ENCODE measurements at places on chromosomes 3 and 15.

- H3K27ac ChIP-seq: peak overlapping the region; percentile 32
These were observed 10.9 kb upstream of the CHAC1 start for GRCh38 chr15:40942337-40942854.

DNA sequence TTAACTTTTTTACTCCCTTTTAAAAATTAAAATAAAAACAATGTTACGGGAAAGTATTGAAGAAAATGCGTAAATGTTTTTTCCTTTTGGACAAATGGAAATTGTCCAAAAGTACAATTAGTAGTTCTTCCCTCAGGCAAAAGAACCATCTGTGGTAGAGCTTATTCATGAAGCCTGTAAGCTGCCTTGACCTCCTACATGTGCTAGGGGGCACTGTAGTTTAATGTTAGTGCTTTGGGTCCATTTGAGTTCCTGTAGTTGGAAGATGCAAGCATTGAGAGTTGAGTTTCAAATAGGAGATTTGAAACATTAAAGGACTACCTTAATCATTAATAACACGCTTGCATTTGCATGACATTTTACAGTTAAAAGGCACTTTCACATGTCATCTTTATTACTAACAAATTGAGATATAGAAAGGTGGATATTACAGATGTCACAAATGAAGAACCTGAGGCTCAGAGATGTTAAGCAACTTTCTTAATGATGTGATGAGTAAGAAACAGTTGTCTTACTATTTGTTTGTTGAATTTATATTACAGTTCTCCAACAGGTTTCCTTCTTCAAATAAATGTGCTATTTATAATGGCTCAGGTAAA is 1.8 kb upstream of the ZNF385D start:
- H3K4me3 ChIP-seq: no peak overlapping the region
- no peaks in the 10 kb centered on the region for H3K27me3 ChIP-seq
- H3K4me1 ChIP-seq: no peaks in the 10 kb centered on the region
- DNase-seq: no peak
- no peaks in the 10 kb centered on the region for H3K36me3 ChIP-seq
- no peak overlapping the region for H3K27ac ChIP-seq

DNA sequence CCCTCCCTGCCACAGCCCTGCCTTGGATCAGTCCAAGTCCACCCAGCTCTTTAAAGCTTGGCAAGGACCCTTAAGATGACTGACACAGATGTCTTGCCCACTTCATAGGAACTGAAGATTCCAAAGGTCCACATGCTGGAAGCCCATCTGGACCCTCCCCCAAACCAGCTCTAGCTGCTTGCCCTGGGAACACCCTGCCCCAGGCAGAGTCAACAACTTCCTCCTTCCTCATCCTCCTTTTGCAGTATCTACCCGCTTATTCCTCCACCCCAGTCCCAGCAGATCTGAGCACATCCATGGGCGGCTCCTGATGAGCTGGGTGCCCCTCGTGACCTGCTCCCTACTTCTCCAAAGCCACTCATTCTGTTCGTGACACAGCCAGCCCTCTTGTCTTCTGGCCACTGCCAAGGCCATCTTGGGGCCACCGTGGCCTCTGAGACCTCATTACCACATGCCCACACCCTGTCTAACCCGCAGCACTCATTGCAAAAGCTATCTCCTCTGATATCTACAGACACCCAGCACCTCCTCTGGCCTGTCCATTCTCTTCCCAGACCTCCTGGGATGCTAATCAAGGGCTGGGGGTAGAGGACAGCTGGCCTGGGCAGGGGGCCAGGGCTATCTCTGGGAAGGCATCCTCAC is 2.0 kb upstream of the PFKFB4 start:
- H3K27ac ChIP-seq: no peak overlapping the region
- H3K4me3 ChIP-seq: no peak overlapping the region
- peaks cover 12% of the 10 kb centered on the region for H3K4me1 ChIP-seq
- H3K36me3 ChIP-seq: no peaks in the 10 kb centered on the region
- no peaks in the 10 kb centered on the region for H3K27me3 ChIP-seq
- DNase-seq: no peak

DNA sequence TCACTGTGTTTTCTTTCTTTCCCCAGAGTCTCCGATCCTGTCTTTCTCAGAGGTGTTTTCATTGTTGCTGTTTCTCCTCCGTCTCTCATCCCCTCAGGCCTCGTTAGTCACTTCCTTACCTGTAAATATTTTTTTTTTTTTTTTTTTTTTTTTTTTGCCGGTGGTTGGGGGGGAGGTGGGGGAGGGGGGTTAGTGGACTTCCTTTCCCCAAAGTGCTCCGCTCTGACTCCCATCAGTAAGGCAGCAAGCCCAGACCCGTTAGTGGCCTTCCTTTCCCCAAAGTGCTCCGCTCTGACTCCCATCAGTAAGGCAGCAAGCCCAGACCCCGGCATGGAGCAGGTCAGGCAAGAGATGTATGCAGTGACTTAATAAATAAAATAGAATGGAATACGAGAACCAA is 97.1 kb upstream of the TNFAIP8L3 start:
- peaks cover 8% of the 10 kb centered on the region for H3K27me3 ChIP-seq
- no peaks in the 10 kb centered on the region for H3K4me1 ChIP-seq
- H3K27ac ChIP-seq: no peak overlapping the region
- H3K4me3 ChIP-seq: no peak overlapping the region
- no peak for DNase-seq
- no peaks in the 10 kb centered on the region for H3K36me3 ChIP-seq

GRCh38 chr3:169250000-169250399 is 413.5 kb downstream of the MECOM start:
- H3K27me3 ChIP-seq: no peaks in the 10 kb centered on the region
- no peak overlapping the region for H3K27ac ChIP-seq
- no peaks in the 10 kb centered on the region for H3K36me3 ChIP-seq
- no peak overlapping the region for H3K4me3 ChIP-seq

GRCh38 chr3:123444744-123445143 is 4.1 kb downstream of the ADCY5 start:
- peaks cover 33% of the 10 kb centered on the region for H3K27me3 ChIP-seq
- no peak for DNase-seq
- H3K27ac ChIP-seq: no peak overlapping the region
- no peak overlapping the region for H3K4me3 ChIP-seq
- no peaks in the 10 kb centered on the region for H3K4me1 ChIP-seq
- no peaks in the 10 kb centered on the region for H3K36me3 ChIP-seq

DNA sequence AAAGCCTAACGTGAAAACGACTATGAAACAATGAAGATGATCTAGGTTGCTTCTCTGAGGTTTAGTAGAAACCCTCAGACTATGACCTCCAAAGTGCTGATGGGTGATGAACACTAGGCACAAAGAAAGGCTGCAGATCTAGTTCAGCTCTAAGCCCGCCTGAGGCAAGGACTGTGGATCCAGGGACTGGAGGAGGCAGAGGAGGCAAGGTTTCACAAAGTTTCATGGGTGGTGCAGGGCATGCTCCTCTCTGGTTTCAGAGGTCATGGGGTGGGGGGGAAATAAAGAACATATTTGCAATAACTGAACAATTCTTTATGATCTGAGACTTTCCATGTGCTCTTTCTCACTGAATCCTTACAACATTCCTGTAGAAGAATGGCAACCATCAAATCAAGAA is 679.2 kb downstream of the NTRK3 start:
- H3K27me3 ChIP-seq: no peaks in the 10 kb centered on the region
- H3K27ac ChIP-seq: no peak overlapping the region
- DNase-seq: no peak
- no peaks in the 10 kb centered on the region for H3K4me1 ChIP-seq

DNA sequence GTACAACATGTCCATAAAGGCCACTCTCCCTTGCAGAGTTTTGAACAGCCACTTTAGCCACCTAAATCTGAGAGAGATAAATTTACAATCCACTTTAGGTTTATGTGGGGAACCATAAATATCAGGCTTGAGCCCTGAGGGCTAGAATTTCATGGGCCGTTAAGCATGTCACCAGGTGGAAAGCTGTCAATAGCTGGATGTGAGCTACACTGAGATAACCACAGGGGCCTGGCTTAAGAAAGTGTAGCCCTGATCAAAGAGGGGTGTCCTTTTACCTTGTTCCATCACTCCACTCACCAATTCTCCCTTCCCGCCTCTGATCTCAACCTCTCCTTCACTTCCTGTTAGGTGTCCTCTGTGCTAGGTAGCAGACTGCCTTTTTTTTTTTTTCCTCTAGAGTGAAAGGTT is 172.8 kb upstream of the ICE2 start:
- H3K36me3 ChIP-seq: no peaks in the 10 kb centered on the region
- DNase-seq: no peak
- peaks cover 19% of the 10 kb centered on the region for H3K4me1 ChIP-seq
- no peaks in the 10 kb centered on the region for H3K27me3 ChIP-seq
- no peak overlapping the region for H3K27ac ChIP-seq
- no peak overlapping the region for H3K4me3 ChIP-seq

- H3K4me3 ChIP-seq: no peak overlapping the region
- no peak for DNase-seq
- H3K27ac ChIP-seq: no peak overlapping the region
- no peaks in the 10 kb centered on the region for H3K27me3 ChIP-seq
- H3K36me3 ChIP-seq: no peaks in the 10 kb centered on the region
These were observed 18.2 kb downstream of the MINDY4B start for GRCh38 chr3:150887031-150887430.

GRCh38 chr15:27741226-27741860 is 357.8 kb downstream of the OCA2 start:
- H3K27ac ChIP-seq: no peak overlapping the region
- DNase-seq: no peak
- no peak overlapping the region for H3K4me3 ChIP-seq
- no peaks in the 10 kb centered on the region for H3K4me1 ChIP-seq

DNA sequence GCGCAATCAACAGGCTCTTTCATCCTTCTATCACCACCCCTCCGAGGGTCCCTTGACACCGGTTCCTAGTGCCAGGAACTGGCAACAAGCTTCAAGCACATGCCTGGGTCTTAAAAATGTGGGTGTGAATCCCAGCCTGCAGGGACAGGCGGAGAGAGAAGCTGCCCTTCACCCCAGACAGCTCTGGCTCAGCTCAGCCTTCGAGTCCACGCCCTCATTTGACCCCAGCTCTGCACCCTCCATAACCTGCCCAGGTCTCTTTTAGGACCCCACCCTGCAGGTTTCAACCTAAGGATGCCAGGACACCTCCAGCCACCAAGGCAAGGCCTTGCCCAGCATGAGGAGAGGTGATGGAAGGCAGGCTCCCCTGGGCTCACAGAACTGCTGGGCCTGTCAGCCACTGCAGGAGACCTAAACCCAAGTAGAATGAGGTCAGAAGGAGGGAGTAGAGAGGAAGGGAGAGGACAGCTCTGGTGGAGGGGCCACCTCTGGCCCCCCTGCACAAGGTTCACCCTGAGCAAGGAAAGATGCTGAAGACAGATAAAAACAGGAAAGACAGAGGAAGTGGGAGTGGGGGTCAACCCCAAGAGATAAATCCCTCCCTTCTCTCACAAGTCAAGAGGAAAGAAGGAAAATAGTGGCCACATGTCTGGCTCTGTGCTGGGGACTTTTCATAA is 2.6 kb upstream of the LOXL1 start:
- H3K4me1 ChIP-seq: peaks cover 55% of the 10 kb centered on the region
- no peak overlapping the region for H3K4me3 ChIP-seq
- no peaks in the 10 kb centered on the region for H3K27me3 ChIP-seq
- no peak for DNase-seq
- peak overlapping the region; percentile 67 for H3K27ac ChIP-seq
- peaks cover 3% of the 10 kb centered on the region for H3K36me3 ChIP-seq

GRCh38 chr3:71214797-71215196 is 368.7 kb downstream of the FOXP1 start:
- H3K27me3 ChIP-seq: no peaks in the 10 kb centered on the region
- DNase-seq: no peak
- H3K27ac ChIP-seq: no peak overlapping the region
- no peaks in the 10 kb centered on the region for H3K4me1 ChIP-seq

DNA sequence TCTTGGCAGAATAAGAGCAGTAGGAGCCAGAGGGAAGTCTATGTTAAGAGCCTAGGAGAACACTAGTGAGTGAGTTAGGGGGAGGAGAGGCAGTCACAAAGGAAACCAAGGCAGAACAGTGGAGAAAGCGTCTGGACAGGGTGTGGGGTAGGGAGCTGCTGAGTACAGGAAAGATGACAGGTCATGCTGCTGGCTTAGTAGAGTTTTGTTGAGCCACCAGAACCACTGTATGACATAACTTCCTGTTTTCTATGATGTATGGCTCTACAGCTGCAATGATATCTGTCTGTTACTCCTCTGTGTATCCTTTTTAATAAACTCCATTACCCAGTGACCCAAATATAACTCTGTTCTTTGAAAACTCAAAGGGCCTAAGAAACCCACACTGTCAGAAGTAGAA is 10.6 kb upstream of the STT3B start:
- H3K4me1 ChIP-seq: peaks cover 8% of the 10 kb centered on the region
- H3K27ac ChIP-seq: no peak overlapping the region
- no peak for DNase-seq
- H3K4me3 ChIP-seq: no peak overlapping the region

- DNase-seq: no peak
- H3K36me3 ChIP-seq: no peaks in the 10 kb centered on the region
- H3K27me3 ChIP-seq: no peaks in the 10 kb centered on the region
- no peak overlapping the region for H3K27ac ChIP-seq
These were observed 454.1 kb upstream of the BCHE start for GRCh38 chr3:166291186-166291955.

DNA sequence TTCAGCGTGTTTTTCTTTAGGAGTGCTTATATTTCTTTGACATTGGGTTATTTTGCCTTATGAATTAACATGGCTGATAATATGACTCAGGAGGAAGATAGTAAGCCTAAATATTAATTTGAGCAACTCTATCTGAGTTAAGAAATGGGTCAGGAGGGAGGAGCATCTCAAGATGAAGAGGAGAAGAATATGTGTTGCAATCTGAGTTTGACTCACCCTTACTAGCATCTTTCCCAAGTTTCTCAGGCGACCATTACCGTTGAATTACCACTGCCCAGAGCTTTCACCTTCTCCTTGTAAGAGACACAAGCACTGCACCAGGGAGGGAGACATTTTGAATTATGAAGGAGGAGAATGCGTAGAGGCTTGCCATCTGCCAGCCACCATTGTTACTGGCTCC is 138.3 kb upstream of the MYRIP start:
- no peak overlapping the region for H3K27ac ChIP-seq
- H3K4me3 ChIP-seq: no peak overlapping the region
- no peaks in the 10 kb centered on the region for H3K36me3 ChIP-seq
- no peaks in the 10 kb centered on the region for H3K4me1 ChIP-seq
- H3K27me3 ChIP-seq: no peaks in the 10 kb centered on the region

DNA sequence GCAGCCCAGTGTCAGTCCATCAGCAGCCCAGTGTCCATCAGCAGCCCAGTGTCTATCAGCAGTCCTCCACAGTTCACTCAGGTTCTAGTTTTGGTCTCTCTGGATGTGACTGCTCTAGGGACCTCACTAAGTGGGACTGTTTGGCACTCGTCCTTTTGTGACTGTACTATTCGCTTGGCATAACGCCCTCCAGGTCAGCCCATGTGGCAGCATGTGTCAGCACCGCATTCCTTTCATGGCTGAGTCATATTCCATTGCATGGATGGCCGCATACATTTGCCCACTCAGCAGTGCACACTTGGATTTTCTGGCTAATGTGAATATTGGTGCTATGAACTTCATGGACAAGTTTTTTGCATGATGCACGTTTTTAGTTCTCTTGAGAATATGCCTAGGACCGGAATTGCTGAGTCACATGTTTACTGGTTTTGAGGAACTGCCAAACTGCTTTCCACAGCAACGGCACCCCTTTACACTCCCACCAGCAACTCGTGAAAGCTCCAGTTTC is 16.4 kb downstream of the CHST13 start:
- H3K36me3 ChIP-seq: no peaks in the 10 kb centered on the region
- H3K27ac ChIP-seq: no peak overlapping the region
- no peaks in the 10 kb centered on the region for H3K27me3 ChIP-seq
- H3K4me1 ChIP-seq: no peaks in the 10 kb centered on the region
- no peak overlapping the region for H3K4me3 ChIP-seq

- peak overlapping the region; percentile 78 for H3K4me3 ChIP-seq
- peaks cover 47% of the 10 kb centered on the region for H3K4me1 ChIP-seq
- no peaks in the 10 kb centered on the region for H3K27me3 ChIP-seq
- H3K36me3 ChIP-seq: peaks cover 4% of the 10 kb centered on the region
- DNase-seq: no peak
These were observed 4.8 kb downstream of the CHD2 start for GRCh38 chr15:92904722-92905571.
